NCI-H1092 (cell line): ENCODE measurements at places on chromosomes 7 and 10.

- no peak for DNase-seq
Measured at GRCh38 chr7:818031-818699, 14.1 kb upstream of the SUN1 start.

GRCh38 chr7:128795129-128795528 lies 3.4 kb downstream of the CCDC136 start:
- DNase-seq: no peak

DNA sequence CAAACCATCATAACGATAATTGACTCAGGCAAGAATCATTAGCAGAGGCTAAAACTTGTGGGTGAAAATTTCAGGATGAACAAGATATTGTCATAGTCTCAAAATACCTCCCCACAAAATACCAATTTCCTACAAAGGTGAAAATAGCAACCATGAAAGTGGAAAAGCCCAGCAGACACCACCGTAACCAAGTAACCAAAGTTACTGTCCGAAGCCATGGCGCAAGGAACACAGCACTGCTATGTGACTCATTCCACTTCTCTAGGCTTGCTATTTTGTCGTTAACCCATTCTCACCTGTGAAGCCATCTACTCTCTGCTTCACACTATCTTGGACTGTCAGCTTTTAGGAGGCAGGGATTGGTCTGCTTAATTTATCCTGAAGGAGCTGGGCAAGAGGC lies 113.8 kb upstream of the CACUL1 start:
- no peak for DNase-seq

GRCh38 chr10:109126016-109126415 lies 797.3 kb downstream of the XPNPEP1 start:
- no peak for DNase-seq

DNA sequence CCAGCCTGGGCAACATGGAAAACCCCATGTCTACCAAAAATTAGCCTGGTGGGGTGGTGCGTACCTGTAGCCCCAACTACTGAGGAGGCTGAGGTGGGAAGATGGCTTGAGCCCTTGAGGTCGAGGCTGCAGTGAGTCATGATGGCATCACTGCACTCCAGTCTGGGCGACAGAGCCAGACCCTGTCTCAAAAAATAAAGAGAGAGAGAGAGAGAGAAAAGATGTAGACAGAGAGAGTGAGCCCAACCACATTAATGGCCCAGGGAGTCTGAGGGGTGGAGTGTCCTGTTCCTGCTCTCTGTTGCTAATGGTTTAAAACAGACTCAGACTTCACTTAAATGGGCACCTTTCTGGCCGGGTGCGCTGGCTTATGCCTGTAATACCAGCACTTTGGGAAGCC lies 455.7 kb upstream of the GALNT17 start:
- no peak for DNase-seq

DNA sequence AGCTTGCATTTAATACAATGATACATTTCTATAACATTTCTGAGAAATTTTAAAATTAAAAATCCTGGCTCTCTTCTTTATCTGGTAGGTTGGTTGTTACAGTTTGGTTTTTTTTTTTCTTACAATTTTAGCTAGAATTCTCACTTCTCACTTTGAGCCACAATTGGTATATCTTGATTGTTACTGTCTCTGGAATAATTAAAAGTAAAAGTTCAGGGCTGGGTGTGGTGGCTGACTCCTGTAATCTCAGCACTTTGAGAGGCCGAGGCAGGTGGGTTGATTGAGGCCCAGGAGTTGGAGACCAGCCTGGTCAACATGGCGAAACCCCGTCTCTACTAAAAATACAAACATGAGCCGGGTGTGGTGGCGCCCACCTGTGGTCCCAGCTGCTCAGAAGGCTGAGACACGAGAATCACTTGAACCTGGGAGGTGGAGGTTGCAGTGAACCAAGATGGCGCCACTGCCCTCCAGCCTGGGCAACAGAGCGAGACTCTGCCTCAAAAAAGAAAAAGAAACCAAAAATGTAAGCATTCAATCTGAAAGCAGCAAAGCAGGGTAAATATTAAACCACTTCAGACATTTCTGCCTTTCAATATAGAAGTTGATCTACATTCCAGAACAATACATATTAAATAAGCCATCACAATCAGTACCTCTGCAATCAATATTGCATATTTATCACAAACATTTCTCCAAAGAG lies 88.6 kb upstream of the PFKP start:
- DNase-seq: no peak

DNA sequence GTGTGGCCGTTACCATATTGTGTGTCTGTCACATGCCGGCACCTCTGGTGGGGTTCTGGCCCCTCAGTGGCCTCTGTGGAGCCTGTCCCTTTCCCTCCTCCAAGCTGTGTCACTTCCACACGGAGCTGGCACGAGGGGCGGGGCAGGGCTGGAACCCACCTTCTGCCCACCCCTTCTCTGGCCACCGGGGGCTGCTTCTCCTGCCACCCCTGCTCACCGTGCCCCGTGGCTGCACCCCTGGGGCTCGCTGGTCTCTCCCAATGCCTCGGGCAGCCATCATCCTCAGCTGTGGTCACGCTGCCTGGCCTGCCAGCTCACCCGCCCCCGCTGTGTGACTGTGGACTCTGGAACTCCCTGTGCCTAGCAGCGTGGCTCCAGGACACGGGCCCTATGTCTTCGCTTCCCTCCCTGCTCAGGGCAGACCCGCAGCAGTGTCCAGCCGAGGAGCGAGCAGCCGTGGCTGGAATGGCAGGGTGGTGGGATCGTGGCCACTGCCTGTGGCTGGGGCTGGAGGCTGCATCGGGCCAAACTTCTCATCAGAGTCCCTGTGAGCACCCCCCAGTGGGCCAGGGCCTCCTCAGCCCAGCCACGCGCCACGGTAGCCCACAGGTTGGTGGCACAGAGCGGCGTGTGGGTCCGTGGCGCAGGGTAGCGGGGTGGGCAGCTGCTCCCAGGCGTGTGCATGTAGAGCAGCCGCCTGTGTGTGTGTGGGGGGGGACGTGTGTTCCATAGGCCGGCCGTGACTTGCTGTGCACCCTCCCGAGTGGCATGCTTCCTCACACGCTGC lies 8.1 kb downstream of the TTYH3 start:
- no peak for DNase-seq

DNA sequence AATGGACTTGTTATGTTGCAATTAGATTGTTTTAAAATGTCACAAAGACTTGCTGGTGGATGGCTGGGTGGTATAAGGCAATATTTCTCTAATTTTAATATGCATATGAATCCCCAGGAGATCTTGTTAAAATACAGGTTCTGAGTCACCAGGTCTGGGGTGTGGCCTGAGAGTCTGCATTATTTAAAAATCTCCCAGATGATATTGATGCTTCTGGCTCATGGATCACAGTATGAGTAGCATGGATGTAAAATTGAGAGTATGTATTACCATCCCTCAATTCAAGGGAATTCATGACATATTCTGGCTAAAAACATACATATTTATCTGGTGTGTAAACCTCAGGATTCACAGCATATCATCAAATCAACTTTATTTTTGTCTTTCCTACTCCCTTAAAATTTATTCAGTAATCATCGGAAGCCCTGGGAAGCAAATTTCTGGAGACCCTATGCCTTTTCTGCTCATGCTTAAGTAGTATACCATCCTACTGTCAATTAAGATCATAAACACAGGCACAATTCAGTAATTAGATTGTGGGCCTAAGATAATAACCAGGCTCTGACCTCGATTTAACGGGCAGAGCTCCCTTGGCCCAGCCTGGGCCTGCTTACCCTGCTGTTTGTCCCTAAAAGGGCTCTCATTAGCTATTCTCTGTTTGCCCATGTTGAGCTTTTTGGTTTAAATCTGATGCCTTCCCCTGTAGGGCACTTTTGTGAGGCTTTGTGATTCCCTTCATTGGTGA lies 29.6 kb upstream of the ICA1 start:
- no peak for DNase-seq

GRCh38 chr10:86962136-86962980 lies 4.0 kb downstream of the SNCG start:
- no peak for DNase-seq

DNA sequence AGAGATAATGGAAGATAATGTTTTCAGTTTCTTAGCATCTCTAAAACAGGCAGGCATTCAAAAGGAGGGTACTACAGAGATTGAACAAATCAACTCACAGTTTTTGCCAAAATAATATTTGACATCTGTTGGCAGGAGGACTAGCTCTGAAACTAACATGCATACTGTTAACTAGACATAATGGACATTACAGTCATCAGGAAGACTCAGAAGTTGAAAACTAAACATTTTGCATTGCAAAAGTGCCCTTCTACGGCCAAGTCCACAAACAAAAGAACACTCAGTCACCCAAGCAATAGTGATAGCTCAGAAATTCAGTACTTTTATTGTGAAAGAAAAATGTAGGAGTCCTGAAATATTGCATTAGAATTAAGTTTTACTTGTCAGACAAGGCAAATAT lies 399.0 kb downstream of the HGF start:
- no peak for DNase-seq

DNA sequence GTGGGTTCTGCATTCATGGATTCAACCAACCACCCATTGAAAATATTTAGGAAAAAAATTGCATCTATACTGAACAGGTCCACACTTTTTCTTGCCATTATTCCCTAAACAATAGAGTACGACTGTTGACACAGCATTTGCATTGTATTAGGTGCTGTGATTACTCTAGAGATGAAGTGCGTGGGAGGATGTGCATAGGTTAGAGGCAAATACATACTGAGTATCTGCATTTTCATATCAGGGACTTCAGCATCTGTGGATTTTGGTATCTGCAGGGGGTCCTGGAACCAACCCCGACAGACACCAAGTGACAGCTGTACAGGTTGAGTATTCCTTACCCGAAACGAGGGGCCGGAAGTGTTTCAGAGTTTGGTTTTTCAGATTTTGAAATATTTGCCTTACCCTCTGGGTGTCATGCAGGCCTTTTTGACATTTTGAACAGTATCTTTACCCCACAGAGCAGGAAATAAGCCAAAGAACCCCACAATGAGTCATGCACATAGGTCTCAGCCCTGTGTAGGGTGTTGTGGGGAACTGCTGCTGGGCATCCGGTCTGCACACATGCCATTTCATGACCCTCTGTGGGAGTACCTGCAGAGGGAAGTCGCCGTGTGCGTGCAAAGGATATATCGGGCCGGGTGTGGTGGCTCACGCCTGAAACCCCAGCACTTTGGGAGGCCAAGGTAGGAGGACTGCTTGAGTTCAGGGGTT lies 14.5 kb downstream of the NUDT5 start:
- no peak for DNase-seq

GRCh38 chr7:4145576-4145975 lies 536.5 kb upstream of the FOXK1 start:
- no peak for DNase-seq

DNA sequence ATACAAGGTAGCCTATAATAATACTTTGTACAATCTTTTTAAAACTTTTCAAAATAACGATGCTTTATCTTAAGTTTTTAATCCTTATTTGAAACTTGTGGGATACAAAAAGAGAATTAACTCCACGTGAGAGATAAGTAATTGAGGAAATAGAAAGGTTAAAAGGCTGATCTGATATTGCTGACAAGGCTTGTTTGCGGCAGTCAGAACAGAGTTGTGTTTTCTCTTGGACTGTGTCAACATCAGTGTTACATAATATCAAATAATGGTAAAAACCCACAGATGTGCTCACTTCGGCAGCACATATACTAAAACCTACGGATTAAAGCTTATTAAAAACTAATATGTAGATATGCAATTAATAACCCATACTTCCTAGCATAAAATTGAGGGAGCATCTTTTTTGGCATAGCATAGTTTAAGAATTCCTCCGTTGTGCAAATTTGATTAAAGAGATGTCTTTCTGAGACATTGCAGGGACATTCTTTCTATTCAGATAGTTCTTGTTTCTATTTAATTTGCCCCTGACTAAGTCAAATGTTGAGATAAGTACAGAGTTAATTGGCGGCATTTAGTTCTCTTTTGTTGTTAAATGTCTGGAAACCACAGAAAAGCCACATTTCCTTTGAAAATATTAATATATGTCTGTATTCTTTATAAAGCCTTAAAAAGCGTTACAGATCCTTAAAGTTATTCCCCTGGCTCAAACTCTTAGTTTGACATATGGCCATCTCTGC lies 63.3 kb downstream of the FAM185A start:
- no peak for DNase-seq

- no peak for DNase-seq
Measured at GRCh38 chr7:129495987-129496386, 6.3 kb upstream of the SMKR1 start.
